GM13977 (cell line): ENCODE measurements at places on chromosomes 12 and 14.
A peak's percentile ranks its signal among the peaks of the same experiment; 100 is the strongest.

DNA sequence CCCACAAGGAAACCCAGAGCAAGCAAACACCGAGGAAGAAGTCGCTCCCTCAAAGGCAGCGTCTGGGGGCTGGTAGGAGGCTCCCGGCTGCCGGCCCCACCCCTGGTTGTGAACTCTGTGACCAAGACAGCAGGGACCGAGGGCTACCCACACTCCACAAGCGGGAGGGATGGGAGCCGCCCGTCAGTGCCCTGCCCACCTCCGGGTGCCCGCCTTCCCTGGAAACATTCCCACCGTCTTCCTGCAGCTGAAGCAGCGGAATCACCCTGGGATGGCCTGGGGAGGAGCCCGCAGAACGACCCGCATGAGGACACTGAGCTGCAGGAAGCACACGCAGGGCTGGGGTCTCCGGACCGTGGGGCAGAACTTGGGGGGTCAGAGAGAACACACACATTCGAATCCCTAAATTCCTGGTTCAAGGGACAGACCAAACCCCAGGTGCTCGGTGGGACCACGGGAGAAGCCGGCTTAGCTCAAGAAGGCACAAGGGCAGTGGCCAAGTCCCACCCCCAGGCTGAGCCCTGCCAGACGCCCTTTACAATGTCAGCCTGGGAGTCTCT, 33.5 kb upstream of the C14orf180 start:
- no peak for DNase-seq

DNA sequence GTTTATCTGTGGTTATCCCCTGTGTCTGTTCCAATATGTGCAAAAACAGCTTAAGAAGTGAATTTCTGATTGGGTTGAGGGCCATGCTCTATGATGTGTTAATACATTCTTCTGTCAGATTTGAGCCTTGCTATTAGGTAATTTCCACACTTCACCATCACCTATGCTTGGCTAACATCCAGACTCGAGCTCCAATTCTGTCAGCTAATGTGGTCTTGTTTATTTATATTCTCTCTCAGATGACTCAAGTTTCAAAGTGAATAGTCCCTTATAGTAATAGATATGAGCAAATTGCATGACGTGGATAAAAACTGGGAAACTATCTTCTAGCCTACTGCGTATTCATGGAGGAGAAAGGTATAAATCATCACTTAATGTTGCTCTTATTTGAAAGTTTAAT, 451.3 kb downstream of the SNAPC1 start:
- DNase-seq = peak; percentile 3

GRCh38 chr12:99529966-99530365, 117.6 kb upstream of the GARIN6 start:
- DNase-seq = peak; percentile 29

DNA sequence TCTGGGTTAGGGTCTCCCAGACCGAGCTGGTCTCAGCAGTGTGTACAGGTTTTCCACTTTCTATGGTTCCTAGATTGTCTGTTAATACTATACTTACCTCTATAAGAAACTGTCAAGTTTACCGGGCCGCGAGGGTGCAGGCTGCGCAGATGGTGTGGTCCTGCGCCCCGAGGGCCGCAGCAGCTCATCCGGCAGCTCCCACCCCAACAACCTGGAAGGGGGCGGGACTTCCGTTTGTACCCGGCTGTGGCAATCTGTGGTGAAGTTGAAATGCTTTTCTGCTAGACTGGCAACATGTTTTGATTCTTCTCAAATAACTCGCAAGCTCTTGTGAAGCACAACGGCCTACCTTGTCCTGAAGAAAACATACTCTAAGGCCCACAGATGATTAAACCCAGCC, at the start of gene CLEC9A:
CLEC9A (plus strand) TSS at position 237 of the 400 bp plus-strand sequence. CDS start 22,006 bp downstream, outside the sequence.
- no peak for DNase-seq

DNA sequence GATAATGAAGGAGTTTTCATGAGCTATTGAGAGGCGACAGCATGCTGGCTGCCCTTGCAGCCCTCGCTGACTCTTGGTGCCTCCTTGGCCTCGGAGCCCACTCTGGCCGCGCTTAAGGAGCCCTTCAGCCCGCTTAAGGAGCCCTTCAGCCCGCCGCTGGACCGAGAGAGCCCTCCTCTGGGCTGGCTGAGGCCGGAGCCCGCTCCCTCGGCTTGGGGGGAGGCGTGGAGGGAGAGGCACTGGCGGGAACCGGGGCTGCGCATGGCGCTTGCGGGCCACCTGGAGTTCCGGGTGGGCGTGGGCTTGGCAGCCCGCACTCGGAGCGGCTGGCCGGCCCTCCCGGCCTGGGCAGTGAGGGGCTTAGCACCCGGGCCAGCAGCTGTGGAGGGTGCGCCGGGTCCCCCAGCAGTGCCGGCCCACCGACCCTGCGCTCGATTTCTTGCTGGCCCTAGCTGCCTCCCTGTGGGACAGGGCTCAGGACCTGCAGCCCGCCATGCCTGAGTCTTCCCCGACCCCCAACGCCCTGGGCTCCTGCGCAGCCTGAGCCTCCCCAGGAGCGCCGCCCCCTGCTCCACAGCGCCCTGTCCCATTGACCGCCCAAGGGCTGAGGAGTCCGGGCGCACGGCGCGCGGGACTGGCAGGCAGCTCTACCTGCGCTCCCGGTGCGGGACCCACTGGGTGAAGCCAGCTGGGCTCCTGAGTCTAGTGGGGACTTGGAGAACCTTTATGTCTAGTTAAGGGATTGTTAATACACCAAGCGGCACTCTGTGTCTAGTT, 20.1 kb upstream of the PAWR start:
- no peak for DNase-seq

DNA sequence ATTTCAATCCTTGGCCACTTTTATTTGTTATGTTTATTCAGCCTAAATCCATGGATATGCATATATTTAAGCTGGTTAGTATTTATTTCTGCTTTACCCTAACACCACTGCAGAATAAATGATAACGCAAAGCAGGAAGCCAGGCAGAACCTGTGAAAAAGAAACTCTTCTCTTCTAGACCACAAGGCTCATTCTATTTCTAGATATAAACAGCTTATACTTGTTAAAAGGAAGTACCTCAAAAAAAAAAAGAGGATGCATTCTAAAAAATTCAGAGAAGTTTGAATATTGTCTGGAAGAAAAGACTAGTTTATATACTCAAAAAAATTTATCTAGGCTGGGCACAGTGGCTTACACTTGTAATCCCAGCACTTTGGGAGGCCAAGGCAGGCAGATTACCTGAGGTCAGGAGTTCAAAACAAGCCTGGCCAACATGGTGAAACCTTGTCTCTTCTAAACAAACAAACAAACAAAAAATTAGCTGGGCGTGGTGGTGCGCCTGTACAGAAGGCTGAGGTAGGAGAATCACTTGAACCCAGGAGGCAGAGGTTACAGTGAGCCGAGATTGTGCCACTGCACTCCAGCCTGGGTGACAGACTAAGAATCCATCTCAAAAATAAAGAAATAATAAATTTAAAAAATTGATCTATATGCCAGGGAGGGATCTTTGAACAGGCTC, 55.8 kb downstream of the GALNT4 start:
- DNase-seq = peak; percentile 22

DNA sequence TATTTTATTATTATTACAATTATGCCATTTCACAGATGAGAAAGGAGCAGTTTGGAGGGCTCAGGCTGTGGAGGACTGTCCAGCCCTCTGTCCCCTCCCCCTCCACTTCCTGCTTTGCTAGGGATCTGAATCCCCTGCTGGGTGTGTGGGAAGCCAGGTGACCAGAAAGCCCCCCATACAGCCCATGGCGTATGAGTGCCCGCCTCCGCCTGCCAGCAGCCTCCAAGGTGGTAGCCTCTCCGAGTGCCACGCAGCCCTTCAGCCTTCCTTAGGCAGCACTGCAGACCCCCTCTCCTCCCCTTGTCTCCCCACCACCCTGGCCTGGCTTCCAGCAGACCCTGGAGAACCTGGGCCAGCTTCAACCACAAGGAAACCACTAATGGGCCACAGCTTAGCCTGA, 12.6 kb downstream of the DTX1 start:
- DNase-seq = no peak

- no peak for DNase-seq
Observed at GRCh38 chr14:90836692-90837063, 20.4 kb upstream of the TTC7B start.

- DNase-seq = no peak
Observed at GRCh38 chr14:77714926-77715325, 7.0 kb downstream of the SLIRP start.

DNA sequence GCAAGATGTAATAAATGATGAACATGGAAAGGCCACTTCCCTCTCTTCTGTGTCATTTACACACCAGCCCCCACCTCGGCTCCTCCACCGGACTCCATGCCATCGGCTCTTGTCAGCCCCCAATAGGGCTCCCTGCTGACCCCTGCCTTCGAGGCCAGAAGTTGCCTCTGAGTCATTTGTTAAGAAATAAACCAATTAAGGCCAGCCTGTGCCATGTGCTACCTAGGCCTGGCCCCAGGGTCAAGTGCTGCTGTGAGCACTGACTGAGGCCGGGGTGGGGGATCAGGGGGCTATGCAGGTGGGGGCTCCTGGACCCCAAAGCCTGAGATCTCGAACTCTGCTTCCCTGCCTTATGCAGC, 53.2 kb downstream of the TESC start:
- DNase-seq = no peak

DNA sequence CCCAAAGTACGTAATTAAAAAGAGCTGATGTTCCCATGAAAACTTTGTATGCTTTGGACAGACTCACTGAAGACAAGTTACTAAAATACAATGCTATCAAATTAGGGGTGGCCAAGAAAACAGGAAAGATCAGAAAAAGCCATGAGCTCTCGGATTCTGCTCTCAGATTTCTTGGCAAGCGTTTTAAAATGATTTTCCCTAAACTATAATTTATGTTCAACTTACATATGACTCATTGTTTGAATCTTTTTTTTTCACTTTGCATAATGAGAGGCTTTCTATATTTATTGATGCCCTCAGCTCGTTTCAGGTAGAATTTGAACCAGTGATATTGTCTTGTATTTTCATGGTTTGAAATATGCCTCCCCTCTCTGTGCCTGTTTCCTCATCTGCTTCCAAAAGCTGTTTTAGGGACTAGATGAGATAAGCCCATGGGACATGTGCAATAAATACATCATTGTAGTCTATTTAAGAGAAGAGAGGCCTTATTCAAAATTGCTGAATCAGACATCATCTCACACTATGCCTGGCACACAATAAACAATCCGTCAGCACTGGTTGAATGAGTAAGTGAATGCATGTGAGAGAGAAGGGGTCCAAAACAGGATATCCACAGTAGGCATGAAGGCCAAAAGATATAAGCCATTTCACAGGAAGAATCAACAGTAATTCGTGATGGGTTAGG, 4.7 kb upstream of the IPO8 start:
- DNase-seq = no peak

DNA sequence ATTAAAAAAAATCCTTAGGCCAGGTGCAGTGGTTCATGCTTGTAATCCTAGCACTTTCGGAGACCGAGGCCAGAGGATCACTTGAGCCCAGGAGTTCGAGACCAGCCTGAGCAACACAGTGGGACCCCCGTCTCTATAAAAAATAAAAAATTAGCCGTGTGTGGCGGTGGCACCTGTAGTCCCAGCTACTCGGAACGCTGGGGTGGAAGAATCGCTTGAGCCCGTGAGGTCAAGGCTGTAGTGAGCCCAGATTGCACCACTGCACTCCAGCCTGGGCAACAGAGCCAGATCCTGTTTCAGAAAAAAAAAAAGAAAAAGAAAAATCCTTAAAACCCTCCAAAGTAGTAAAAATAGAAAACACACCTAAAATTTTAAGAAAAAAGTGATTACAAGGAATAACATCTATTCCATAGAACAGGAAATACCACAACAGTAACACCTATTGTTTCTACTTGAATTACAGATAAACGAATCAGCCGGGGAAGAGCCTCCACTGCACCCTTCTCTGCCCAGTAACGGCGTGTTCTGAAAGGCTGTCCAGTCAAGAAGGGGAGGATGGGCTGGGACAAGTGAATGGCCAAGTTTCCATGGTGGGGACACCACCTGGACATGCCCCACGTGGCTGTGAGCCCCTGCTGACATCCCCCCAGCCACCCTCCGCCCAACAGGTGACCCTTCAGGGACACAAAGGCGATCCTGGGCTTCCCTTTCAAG, 17.8 kb downstream of the POLE start:
- DNase-seq = no peak

DNA sequence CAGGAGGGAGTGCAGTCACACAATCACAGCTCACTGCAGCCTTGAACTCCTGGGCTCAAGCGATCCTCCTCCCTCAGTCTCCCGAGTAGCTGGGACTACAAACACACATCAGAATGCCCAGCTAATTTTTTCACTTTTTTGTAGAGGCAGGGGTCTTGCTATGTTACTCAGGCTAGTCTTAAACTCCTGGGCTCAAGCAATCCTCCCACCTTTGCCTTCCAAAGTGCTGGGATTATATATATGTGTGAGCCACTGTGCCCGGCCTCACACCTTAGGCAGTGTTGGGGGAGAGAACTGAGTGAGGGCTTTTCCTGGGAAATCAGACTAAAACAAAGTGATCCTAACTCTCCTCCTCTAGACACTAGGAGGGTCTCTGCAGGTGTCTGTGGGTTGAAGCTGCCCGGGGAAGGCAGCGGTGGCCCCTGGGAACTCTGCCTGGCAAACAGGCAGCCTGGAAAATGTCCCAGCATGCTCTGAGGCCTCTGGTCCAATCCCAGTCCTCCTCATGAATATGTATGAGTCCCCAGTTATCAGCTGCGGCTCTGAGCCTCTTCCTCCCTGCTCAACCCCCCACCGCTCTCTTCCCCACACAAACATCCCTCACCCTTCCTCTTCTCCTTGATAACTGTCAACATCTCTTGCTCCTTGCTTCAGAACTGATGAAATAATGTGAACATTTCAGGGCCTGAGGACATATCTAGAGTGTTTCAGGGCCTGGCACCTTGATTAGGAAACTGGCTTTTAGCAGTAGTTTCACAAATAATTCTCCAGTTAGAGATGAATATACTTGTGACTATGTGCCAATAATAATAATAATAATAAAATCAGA, 7.9 kb upstream of the NAA25 start:
- DNase-seq = no peak

GRCh38 chr12:44960856-44961255, 84.7 kb upstream of the NELL2 start:
- DNase-seq = no peak

DNA sequence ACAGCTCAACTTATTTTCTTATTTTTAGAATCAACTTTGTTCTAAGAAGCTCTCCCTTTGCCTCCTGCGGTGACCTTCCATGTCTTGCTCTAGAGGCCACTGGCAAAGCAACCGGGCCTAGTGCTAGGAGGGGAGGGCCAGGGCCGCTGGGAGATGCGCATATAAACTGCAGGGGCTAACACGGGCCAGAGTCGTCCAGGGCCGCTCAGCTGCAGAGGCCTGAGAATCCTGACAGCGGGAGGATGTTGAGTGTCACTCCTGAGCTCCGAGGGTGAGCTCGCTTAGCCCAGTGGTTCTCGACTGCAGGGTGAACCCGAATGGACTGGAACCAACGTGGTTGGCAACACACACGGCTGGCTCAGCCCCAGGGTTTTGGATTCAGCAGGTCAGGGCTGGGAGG, 6.5 kb upstream of the PIWIL1 start:
- DNase-seq = no peak

DNA sequence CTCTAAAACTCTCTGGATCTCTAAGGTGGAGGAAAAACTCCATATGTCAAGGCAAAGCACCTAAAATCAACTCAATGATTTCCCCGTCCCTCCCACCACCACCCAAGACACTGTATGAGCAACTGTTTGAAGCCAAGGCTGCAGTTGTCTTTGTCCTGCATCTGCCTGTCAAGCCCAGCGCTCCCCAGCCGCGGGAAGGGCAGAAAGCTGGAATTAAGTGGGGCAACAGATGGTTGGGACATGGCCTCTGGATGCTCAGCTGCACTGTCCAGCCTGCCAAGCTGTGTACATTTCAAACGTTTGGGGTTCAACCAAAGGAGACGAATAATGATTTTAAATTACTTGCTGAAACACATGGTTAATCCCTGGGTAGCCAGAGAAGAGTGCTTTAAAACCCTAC, 42.2 kb upstream of the PTGR2 start:
- DNase-seq = no peak

GRCh38 chr14:33986804-33987203, 35.9 kb upstream of the EGLN3 start:
- DNase-seq = no peak
